ENCODE measurements at places on chromosomes 4 and X.
A peak's percentile ranks its signal among the peaks of the same experiment; 100 is the strongest.

DNA sequence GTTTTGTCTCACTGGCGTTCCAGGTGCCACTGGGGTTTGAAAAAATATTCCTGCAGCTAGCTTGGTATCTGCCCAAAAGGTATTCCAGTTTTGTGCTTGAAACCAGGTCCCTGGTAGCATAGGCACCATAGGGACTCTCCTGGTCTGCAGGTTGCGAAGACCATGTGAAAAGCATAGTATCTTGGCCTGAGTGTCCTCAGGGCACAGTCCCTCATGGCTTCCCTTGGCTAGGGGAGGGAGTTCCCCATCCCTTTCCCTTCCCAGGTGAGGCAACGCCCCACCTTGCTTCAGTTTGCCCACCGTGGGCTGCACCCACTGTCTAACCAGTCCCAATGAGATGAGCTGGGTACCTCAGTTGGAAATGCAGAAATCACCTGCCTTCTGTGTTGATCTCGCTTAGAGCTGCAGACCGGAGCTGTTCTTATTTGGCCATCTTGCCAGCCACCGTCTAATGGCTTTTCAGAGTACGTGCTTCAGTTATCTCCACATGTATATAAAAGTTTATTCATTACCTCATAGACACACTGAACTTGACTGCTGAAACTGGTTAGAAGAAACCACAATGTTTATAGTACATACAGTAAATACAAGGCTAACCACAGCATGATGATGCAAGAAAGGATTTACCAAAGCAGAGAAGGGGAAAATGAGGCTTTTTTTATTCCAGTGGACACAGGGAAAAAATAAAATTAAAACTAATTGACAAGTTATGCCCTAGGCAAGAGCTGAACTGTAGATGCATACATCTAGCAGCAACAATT, 10.6 kb downstream of the PBDC1 start:
- no peak for DNase-seq

DNA sequence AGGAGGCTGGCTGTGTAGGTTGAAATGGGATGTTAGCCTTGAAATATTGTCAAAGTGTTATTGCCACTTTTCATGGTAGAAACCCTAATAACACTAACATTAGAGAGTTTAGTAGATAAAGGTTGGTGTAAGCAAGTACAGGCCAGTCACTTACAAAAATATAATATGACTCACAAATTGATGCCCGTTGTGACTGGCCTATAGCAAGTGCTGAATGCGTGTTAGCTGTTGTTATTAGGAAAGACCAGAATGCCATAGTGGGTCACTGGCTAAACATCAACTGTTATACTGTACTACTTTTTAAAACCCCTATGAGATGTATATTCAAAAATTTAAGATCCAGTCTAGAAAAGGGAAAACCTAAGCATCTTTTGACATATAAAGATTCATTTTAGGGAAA, 20.4 kb upstream of the GDPD2 start:
- DNase-seq: no peak

DNA sequence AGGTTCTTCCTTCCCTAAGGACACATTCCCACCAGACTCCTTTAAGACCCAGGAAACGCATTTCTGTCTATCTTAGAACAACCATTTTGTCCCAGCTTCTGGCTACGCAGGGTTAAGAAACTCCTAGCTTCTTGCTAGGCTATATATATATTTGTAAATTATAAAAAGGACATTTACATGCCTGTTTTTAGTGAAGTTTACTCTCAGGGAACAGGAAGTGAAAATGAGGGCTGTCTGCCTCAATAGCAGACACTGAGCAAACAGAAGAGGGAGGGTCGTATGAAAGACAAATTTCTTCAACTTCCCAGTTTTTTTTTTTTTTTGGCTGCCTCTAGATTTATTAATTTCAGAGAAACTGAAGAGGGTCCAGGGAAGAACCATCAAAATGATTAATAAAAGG, 9.3 kb upstream of the FRMPD3 start:
- peak; percentile 43 for DNase-seq

GRCh38 chrX:58051346-58051745, 141.1 kb upstream of the ZXDA start:
- DNase-seq: no peak

- DNase-seq: no peak
These were observed 54.8 kb upstream of the DCLK2 start for GRCh38 chr4:150023489-150023888.

GRCh38 chrX:119647552-119648420, 41.6 kb upstream of the NKRF start:
- DNase-seq: no peak

GRCh38 chr4:76306882-76307659, 538 bp downstream of the STBD1 start:
- no peak for DNase-seq

GRCh38 chr4:138788267-138788790, 227.3 kb upstream of the NOCT start:
- DNase-seq: no peak
